ENCODE measurements at places on chromosomes 16 and 17.

DNA sequence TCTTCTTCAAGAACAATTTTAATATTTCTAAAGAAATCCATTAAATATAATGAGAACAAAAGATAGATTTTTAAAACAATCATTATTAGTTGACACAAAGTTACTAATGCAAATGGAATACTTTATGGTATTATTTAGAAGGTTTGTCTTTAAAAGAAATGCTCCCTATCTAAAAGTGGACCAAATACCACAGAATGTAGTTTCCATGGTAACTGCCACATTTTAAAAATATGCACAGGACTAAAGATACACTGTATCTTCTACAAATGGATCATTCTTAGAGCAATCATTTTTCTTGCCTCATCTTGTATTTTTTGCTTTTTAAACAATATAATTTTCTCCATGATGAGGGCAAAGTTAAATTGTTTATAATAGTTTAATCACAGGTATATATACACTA lies 296.0 kb downstream of the CEP112 start:
- DNase-seq, result no peak

- no peak for DNase-seq
Observed at GRCh38 chr16:47460359-47460710, 528 bp downstream of the ITFG1 start.

GRCh38 chr17:48809182-48809581 lies 7.8 kb downstream of the TTLL6 start:
- no peak for DNase-seq

DNA sequence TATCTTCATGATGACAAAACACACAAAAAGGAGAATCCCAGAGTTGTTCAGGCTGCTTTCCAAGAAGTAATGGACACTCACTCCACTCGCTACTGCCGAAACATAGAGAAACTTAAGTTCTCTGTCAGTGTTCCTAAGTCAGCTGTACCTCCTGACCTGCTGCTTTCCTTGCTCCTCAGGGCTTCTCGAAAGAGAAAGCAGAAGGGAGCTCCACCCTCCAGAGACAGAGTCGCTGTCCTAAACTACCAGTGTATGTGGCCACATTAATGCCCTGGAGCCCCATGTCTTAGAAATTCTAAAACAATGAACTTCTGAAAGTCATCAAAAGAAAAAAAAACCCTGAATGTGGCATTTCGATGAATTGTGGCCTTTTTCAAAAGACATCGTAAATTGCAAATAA lies 390.8 kb upstream of the MON1B start:
- DNase-seq, result no peak

- DNase-seq, result no peak
Observed at GRCh38 chr17:49845321-49845720, 2.5 kb downstream of the TAC4 start.

DNA sequence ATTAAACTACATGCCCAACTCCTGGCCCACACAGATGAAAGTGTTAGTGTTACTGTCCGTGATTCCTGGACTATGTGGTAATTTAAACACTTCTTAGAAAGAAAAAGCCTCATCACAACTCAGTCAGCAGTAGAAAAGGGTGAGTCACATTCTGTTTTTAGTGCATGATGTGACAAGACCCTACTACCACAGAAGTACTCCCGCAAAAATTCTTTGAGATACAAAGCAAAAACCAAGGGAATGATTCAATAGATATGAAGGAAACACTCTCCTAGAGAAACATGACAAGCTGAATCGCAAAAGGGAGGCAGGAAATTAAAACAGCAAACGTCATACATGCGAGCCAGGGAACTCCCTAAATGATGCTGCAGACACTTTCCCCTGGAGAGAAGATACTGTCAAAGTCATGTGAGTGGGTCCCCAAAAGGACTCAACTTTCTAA lies 14.4 kb downstream of the SNN start:
- no peak for DNase-seq

DNA sequence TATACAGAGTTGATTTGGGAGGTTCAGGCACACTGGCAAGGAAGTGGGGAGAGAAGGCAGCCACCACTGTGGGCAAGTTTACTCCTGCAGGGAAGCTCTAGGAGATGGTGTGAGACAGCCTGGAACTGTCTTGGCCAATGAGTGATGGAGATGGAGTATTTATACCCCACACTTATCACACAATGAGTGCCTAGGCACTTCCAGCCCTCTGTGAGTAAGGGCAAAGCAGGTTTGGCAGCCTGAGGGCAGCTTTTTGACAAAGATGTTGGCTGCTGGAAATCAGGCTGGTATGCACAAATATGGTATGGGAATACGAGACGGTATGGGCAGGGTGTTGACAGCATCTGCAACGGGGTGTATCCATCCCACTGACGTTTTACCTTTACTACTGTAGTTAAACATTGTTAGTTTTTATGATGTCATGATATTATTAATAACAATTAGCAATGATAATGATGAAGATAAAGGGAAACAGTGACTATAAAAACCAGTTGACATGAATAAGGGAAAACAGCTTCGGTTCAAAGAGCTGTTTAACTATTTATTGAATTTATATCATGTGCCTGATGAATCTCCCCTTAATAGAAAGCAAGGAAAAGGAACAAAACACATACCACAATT lies 149.9 kb downstream of the CDK5R1 start:
- no peak for DNase-seq
